ENCODE measurements at places on chromosomes 7 and 10.

GRCh38 chr7:137930581-137930980, 71.3 kb downstream of the CREB3L2 start:
- DNase-seq = no peak

DNA sequence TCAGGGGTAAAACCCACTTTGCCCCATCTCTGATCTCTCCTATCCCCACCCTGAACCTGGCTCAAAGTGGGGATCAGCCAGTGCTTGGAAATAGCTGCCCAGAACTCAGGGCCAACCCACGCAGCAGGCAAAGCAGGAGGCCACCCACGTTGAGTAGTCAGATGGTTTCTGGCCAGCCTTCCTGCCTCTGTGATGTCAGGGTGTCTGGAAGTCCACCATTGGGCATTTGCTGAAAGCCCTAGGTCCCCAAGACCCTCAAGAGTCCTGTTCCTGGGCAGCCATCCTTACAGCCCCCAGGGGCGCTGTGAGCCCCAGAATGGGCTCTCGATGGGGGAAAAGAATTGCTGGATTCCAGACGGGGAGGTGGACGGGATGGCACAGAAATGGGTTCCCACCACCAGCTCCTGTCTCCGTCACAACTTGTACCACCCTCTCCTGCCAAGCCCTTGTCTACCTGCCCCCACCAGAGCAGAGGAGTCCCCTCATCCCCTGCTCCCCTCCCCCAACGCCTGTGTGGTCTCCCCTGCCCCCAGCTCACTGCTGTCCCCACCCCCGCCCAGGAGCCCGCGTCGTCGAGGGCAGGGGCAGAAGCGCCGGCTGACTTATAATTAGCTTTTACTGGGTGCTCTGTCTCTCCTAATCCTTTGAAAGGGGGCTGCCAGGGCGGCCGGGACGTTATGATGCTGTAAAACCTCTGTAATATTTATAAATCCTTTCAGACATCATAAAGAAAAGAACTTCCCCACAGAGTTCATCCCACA, 3.9 kb downstream of the MYL10 start:
- no peak for DNase-seq

GRCh38 chr10:6667679-6668270, 87.7 kb upstream of the PRKCQ start:
- DNase-seq = peak; percentile 0

GRCh38 chr10:71094712-71095390, 117.5 kb upstream of the UNC5B start:
- no peak for DNase-seq

GRCh38 chr7:127812540-127812939, 160.5 kb downstream of the SND1 start:
- DNase-seq = no peak

- DNase-seq = no peak
Observed at GRCh38 chr10:99630991-99631390, 10.8 kb upstream of the SLC25A28 start.

DNA sequence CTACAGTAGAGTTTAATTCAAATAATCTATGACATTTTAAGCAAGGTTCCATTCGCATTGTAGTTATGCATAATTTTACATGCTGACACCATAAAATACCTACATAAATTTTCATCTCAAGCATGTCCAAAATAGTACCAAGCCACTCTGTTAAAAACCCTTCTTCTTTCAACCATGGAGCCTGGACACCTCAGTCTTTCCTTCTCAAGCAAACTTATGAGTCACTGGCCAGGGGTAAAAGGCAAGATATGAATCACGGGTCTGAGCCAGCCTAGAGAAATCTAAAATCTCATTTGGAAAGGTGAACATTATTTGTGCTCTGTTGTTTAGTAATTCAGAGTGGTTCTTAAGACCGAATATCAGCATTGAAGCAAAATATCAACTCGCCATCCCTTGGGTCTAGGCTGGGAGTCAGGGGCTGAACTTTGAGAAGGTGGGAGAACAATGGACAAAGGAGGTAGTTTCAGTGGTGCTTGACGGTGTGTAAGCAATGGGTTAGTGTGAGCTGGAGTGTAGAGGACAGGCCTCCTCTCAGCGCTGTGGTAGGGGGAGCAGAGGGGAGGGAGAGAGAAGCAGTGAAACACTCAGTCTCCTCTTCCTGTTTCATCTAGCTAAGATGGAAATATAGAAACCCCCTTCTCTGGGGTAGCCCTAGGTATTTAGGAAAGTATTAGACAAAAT, 19.1 kb upstream of the GPAM start:
- DNase-seq = no peak

GRCh38 chr10:44424298-44424697, 39.4 kb upstream of the CXCL12 start:
- no peak for DNase-seq

DNA sequence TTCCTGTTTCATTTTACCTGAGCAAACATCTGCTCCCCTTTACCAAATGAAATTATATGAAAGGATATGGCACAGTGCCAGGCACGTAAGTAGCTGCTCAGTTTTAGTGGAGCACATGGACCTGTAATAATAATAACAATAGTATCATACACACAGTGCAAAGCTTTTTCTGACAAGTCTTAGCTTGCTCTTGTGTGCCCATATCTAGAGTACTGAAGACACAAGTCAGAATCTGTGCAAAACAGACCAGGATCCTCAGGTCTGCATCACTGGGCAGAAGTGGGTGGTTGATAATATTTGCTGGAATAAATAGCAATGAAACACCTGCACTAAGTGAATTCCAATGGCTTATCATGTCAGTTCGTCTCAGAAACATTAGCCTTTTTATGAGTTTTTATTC, 85.5 kb upstream of the DKK1 start:
- DNase-seq = no peak

GRCh38 chr10:47330804-47331203, 8.6 kb downstream of the GDF2 start:
- DNase-seq = no peak

DNA sequence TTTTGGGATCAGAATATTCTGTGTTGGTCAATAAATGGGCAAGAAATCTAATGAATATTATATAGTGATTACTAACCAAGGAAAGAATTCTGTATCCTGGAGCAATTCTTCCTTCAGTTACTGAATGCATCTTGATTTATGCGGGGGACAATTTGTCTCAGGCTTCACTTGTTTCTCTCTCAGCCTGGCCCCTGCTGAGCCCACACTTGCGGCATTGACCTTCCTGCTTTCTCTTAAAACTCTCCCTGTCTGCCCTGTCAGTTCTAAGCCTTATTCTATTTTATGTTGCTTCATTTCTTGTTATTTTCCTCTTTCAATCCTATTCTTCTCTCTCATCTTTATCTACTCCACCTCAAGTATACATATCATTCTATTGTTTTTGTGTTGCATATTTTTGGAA, 122.1 kb upstream of the TPK1 start:
- DNase-seq = no peak

DNA sequence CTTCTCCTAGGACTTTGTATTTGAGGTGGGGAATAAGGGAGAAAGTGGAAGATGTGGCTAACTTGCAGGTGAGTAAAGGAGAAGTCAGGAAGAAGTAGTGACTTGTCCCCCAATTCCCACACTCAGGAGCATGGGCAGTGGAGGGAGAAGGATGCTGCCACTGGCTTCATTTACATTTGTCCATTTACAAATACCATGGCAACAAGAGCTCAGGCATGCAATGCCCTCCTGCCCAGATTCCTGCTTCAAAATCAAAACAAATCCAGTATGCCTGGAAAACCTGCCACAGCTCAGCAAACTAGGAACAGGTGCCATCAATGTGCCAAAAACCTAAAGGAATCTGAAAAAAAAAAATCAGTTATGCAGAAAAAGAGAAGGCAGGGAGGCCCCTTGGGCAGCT, 139.9 kb downstream of the KCNMA1 start:
- DNase-seq = no peak

- DNase-seq = no peak
Observed at GRCh38 chr10:67609996-67610793, 85.8 kb downstream of the CTNNA3 start.

- peak; percentile 98 for DNase-seq
Observed at GRCh38 chr7:1555813-1556543, at the start of gene TMEM184A. Gene TMEM184A, minus strand, starts transcription at chr7:1556205. Its CDS starts 721 bp downstream, at chr7:1555484.

GRCh38 chr7:35828817-35829216, 28.0 kb downstream of the SEPTIN7 start:
- no peak for DNase-seq

- no peak for DNase-seq
Observed at GRCh38 chr7:133535308-133535707, 282.4 kb downstream of the EXOC4 start.

DNA sequence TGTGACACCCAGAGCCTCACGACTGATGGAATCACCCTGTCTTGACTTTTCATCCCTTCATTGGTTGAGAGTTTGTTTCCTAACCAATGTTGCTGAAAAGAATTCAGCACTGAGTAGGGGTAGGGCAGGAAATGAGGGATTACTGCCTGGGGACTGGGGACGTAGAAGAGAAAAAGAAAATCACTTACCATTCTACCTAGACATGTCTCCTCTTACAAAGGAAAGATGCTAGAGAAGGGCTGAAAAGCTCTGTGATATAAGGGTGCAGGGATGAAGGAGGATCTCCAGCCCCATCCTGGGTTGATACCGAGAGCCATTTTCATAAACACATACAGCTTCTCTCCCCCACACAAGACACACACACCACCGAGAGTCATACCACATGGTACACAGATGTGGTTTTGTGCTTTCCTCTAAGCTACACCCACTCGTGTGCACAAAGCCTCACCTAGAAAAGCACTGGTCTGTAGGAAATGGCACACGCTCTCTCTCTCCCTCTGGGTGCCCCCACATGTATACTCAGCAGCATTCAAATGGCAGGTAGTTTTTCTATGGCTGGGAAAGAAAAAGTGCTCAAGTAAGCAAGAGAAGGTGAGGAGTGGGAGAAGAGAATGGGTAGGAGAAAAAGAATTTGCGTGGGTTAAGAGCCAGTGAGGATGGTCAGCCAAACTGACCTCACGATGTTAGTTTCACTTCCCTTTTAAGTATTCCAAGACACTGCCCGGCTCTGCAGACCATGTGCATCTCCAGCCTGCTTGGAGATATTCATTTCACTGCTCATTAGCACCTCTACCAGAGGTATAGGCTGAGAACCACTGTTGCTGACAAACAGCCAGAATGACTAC, 85.8 kb downstream of the CALD1 start:
- DNase-seq = no peak

DNA sequence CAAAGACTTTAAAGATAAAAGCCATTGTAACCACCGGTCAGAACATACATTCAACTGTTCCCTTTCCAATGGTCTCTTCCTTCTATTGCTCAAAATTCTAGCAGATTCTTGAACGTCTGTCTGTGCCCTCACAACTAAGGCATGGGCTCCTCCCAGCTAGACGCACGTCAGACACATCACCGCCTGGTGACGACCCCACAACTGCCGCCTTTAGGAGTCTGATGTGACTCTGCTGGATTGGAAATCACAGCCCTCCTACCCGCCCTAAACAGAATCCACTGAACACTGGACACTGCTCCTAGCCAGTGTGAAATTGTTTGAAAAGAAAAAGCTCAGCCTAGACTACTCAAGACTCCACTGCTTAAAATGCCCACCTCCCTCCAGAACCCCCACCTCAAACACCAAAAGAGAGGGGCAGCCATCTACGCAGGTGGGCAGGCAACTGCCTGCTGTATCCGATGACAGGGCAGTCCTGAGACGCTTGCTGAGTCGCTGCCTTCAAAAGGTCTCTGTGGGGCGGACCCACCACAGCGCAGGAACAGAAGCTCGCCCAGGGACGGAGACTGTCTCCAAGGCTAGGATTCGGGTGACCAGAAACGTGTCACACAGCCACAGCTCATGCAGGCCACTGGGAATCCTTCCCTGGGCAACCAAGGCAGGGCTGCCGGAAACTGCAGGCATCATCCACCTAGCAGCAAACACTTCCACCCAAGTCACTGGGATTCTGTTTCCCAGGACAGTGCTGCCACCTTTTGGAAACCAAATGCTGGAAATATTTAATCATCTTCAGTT, 34.7 kb downstream of the GSDME start:
- DNase-seq = peak; percentile 20

DNA sequence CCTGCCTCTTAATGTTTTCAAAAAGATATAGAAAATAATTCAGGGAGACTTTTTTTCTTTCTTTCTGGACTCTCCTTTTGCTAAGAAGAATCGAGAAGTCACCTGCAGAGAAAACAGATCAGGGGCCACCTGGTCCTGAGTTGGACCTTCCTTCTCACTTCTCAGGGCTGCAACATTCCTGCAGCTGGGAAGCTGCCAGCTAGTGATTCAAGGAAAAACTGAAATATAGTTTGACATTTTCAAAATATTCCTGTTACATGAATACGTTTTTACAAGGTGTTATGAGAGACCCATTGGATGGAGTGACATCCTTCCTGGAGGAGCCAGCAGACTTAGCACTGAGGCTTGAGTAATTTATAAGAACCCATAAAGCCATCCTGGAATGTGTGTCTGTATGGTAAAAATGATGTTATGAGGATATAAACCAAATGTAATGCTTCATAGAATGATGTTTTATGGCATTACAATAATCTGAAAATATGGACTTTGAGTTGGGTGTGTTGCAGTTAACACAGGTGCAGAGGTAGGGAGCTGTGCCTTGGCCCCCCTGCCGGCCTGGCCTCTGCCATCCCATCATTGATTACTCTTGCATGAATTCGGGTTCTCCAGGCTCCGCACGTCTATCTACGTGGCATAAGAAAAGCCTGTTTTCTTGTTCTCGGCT, 149.7 kb downstream of the PAXIP1 start:
- DNase-seq = no peak

GRCh38 chr10:98286419-98286818, 18.4 kb upstream of the LOXL4 start:
- no peak for DNase-seq

DNA sequence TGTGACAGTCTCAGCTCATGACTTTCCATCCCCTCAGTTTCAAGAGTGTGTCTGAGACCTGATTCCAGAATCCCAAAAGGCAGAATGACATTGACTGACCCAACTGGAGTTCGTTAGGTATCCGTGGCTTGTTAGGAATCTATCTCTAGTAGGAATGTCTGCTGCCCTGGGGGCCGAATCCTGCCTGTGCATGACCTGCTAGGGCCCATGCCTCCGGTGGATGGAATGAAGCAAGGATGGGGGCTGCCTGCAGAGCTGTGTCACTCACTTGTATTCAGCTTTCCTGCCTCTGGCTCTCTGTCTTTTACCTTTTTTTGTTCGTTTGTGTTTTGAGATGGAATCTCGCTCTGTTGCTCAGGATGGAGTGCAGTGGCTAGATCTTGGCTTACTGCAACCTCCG, 129.5 kb downstream of the SDK1 start:
- DNase-seq = no peak

DNA sequence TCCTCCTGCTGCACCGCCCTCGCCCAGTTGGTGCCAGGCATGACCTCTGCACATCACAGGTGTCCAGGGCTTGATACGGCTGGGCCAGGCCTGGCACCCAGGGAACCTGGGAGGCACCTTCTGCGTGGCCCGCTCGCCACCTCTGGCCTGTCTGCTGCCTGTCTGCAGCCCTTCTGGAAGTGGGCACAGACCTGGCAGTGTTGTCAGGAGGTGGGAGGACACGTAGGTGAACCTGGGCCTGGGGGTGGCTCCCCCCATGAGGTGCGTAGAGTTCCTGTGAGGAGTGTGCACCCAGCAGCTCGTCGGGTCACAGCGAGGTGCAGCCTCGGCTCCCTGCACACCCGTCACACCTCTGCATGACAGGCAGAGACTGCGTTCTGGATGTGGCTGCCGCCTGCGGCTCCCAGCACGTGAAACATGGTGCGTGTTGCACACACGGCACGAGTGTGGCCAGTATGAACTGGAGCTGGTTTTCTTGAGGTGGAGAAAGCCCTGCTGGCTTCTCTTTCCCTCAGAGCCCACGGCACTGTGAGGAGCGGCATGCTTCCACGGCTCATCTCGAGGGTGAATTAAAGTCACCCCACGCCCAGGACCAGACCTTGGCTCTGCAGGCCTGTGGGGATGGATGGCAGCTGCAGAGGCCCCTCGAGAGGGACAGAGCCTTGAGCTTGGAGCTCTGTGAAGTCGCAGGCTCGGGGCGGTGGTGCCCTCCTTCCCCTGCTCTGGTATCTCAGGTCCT, 24.8 kb downstream of the INPP5A start:
- DNase-seq = no peak

Measured in COR-L47 (cell line).